Dermis lymphatic vessel endothelial cell (primary cell): ENCODE measurements at places on chromosomes 6 and 20. TPM values are rescaled to one million over a fixed set of nuclear protein-coding genes. Genes with fewer than 3 reads are reported as not detected.

Gene TCP11
- 0.22 TPM in 1 of 2 replicates, not detected in the other for total RNA-seq

Gene KCNQ5
- total RNA-seq = under 0.01 TPM in 1 of 2 replicates, not detected in the other

Gene RBM12
- total RNA-seq = 43.7 and 55.0 TPM in 2 replicates

Gene HLA-DQA2
- not detected in 2 replicates for total RNA-seq

Gene SEMG1
- total RNA-seq = not detected in 2 replicates

Gene MMP24
- 0.09 and 0.11 TPM in 2 replicates for total RNA-seq
